ENCODE measurements at places on chromosomes 12 and 14.

DNA sequence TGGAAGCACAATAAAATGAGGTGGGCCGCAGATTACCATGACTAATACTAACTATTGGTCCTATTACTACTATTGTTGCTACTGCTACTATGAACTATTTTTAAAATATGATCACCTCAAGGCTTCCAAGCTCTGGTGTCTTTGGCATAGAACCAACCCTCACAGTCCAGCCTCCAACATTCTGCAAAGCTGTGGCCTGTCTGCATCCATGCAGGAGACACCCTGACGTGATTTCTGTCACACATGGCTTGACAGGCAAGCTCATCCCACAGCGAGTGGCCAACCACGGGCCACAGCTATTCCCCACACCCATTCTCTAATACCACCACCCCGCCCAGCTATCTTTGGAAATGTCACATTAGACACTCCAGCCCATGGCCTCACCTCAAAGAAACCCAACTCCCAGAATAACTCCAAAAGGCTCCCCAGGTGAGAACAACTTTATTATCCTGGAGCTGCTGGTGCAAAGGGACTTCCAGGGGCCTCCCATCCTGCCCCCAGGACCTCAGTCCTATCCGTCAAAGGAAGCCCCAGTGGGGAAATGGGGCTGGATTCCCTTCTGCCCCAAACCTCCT is 14.4 kb downstream of the ISCU start:
- DNase-seq = no peak

DNA sequence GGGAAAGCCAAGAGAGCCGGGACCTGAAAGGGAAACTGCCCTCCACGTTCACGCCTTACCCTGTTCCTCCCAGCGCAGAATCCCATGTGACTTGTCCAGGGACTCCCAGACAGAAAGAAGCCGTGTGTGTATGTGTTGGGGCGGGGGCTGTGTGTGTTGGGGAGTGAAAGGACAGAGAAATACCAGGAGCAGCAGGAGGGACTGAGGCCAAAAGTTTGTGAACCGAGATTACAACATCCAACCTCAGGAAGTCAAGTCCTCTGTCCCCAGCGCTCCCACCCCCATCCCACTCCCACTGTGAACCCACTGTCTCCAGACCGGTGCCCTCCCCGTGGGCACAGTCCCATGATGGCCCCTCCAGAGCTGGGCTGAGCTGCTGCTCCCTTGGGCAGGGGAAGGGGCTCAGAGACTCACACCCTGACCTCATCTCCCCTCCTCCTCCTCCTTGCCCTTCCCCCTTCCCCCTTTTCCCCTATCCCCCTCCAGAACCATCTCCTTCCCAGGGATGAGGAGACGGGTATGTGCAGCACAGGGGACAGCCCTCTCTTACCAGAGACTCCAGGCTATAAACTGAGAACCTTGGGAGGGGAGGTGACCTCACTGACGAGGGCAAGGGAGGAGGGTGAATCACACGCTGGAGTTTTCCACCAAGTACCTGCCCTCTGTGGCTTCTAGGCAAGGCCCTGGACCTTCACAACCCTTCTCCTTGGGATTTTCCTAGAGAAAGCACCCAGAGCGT is at the start of gene SLC6A12:
Gene SLC6A12, minus strand, starts transcription at position 155 of the 739 bp plus-strand sequence. CDS start 4,171 bp downstream, outside the sequence.
- DNase-seq = no peak

DNA sequence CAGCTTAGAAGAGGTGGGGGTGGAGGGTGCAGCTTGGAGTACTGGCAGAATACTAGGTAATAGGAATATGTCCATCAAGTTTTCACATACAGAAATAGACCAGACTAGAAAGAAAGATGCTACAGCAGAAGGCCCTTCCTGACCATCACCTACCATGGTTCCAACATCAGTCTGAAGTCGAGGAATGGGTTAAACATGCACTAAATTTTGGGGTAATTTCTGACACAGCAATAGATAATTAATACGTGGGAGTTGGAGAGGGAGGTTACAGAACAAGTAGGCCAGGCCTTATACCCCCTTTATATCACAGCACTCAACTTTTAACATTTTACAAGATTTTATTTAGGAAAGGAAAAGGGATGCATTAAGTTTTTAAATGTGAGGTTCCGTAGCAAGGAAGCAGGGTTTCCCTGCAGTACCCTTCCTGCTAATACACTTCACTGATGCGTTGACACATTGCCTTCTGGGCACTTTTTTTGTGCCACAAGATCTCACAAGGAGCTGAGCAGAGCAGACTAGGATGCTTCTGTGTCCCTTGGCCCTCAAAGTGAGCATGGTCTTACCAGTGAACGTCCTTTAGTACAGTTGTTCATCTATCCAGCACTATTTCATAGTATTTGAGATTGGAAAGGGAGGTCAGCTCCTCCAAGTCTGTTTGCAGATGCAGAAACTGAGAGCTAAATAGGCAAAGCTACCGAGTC is 50.8 kb downstream of the EID3 start:
- no peak for DNase-seq

GRCh38 chr14:28762955-28763326 is 3.6 kb upstream of the FOXG1 start:
- DNase-seq = no peak

DNA sequence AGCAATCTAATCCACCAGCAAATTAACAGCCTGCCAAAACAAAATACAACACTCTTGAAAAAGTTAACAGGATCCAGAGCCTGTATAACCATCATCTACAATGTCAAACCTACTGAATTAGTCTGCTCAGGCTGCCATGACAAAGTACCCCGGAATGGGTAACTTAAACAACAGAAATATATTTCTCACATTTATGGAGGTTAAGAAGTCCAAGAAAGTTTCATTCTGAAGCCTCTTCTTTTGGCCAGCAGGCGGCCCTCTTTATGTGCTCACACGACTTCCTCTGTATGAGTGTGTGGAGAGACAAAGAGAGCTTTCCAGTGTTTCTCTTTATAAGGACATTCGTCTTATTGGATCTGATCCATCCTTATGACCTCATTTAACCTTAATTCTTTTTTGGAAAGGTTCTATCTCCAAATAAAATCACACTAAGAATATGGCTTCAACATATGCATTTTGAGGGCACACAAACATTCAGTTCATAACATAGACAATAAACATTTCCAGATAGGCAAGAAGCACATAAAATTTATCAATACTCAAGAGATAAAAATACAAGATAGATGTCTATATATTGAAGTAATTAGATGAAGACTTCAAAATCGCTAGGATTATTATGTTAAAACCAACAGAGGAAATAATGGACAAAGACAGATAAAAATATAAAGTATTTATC is 5.9 kb upstream of the RERG start:
- DNase-seq = no peak

DNA sequence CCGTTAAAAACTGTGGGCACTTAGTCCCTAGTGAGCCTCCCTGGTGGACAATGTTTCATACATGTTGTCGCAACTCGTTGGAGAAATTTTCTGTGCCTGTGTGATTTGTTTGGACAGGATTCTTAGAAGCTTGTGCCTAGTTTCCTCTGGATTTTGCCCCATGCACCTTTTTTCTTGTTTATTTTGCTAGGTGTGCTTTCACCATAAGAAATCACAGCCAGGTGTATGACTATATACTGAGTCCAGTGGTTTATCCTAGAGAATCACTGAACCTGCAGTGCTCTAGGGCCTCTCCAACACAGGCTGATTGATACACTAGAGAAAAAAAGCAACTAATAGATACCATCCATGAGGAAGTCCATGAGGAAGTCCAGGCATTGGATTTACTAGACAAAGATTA is 33.1 kb upstream of the OASL start:
- DNase-seq = no peak

- no peak for DNase-seq
These were observed 5.7 kb downstream of the SHMT2 start for GRCh38 chr12:57235017-57235727.

- DNase-seq = no peak
These were observed 2.8 kb upstream of the BAZ2A start for GRCh38 chr12:56632701-56633467.
